Renal pelvis (tissue), 12 donors: ENCODE measurements at places on chromosomes 6 and 20.

GRCh38 chr20:5787796-5788165 is 37.6 kb downstream of the SHLD1 start:
- no peak for DNase-seq

DNA sequence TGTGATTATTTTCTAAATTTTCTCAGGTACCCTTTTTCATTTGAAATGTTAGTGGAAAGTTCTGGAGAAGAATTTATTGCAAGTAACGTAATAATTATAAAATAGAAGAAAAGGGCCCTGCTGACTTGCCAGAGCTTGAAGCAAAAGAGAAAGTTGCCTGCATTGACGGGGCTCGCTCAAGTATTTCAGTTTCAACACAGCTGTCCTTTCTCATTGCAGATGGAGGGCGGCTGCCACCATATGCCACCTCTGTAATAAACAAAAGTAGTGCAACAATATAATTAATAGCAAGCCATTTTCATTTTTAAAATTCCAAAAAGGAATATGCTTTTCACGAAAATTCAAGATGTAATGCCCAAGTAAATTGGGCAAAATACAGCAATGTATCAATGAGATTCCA is 246.2 kb downstream of the PACRG start:
- DNase-seq, result no peak

DNA sequence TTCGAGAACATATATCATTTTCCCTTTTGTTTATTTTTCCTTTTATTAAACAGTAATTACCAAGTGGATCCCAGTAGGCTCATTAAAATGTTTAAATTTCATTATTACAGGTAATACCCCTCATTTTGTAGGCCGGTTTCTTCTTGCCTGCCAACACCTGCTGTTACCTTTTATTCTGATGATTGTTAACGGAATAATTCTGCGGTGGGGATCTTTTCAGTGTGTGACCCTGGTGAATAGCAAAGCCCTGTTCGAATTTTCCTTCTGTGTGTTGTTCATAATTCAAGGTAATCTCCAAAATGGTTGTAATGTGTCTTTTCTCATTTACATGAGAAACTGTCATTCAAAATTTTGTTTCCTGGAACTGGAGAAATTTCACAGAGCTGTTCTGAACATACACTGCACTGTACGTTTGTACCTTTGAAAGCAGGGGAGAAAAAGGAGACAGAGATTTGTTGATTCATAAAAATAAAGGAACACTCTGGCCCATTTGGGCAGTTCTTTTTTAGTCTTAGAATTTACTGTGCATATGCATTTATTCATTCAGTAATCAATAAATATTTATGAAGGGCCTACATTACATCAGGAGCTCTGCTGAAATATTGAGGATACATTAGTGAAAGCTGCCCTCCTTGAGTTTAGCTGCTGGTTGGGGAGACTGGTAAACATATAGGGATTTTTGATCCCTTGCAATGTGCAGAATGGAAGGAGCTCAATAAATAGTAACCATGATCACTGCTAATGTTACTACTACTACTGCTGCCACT is 502.0 kb downstream of the QKI start:
- DNase-seq, result no peak

DNA sequence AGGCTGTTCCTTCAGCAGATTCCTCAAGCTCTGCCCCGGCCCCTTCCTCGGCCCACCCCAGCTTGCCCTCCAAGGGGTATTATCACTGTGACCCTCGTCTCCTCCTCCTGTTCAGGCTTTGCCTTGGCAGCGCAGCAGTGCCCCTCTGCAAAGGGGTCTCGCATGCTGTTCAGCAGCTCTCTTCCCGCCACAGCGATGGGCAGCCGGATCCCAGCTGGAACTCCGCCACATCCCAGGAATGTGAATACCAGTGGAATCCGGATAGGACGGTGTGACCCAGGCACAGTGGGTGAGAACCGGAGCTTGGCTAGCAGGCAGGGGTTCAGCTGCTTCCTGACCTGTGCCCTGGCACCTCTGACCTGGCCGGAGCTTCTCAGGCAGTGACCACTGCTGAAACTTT is 52.9 kb downstream of the RNASET2 start:
- no peak for DNase-seq

DNA sequence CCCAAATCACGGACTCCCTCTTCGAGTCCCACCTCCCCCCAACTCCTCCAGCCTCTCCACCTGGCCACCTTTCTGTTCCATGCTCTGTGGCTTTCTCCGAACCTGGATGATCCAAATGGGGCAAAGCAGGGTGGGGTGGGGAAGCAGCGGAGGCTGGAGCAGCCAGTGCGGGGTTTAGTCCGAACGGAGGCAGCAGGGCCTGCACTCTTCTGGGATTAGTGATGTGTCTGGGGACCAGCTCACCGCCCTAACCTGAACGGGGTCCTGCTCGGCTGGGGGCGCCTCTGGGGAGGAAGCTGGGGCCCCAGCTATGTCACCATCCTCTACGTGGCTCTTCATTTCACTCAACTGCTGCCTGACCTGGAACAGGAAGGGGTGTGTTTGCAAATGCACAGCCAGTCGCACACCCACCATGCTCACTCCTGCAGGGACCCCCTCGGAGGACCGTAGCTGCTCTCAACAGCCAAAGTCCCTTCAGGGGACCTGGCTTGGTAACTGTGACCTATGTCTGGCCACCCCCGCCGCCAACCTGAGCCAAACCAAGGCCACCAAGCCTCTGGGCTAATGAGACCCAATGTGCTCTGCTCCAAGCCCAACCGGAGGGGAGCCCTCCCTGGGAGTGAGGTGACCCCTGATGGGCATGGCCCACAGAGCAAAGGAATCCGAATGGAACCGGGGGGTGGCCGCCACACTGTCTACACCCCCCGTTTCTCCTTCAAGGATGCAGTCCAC is 46.8 kb downstream of the DSTN start:
- DNase-seq, result no peak

GRCh38 chr20:59993736-59994430 is 35.7 kb downstream of the CDH26 start:
- DNase-seq, result no peak
